ELR (cell line): ENCODE measurements at places on chromosomes 11 and 22.

DNA sequence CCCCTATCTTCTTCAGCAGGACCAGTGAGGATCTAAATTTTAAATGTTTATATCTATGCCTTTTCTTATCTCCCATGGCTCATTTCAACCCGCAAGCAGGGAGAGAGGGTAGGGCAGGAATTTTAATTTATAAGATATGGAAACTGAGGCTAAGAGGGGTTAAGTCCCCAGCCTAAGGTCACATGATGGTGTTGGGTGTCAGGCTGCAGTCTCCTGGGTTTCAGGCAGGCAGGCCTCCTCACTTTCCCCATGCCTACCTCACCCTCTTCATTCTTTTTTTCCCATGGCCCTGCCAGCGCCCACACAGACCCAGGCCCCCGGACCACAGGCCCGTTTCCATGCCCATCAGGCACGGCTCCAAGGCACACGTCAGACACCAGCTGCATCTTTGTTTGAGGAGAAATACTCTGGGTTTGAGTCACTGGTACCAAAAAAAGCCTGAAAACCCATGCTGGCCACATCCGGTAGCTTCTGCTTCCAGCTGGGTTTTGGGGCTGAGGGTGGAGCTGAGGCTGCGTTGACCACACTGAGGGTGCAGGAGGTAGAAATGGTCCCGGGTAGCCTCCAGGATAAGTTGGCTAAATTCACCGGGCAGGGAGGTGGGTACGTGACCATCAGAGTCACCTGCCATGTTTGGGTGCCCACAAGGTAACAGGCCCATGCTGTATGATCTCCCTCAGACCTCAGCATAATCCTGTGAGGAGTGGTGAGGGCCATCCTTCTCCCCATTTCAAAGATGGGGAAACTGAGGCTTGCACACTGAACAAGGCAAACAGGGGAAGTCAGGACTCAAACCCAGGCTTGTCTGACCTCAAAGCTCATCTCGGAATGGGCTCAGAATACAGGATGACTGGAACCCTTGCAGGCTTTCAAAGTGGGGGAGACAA is 7.5 kb downstream of the CRYBB1 start:
- DNase-seq: peak; percentile 92

- DNase-seq: peak; percentile 46
Measured at GRCh38 chr11:62324731-62325556, 12.3 kb upstream of the ASRGL1 start.

DNA sequence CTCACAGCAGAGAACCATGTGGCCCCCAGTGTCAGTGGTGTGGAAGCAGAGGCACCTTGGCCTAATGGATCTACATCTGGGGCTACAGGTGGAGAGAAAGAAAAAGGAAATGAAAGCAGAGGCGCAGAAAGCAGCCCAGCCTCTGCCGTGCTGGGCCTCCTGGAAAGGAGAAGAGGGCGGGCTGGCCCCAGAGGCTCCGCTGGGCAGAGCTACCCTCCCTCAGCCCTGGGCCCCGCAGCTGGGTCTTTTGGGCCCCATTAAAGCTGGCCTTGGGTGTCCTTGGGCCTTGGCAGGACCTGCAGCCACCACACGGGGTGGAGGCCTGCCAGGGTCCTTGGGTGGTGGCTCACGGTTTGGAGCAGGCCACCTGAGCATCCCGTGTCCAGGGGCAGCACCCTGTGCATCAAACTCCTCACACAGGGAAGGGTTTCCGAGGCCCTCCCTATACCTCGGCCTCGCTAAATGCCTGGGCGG is 31.6 kb upstream of the GAL start:
- DNase-seq: no peak

DNA sequence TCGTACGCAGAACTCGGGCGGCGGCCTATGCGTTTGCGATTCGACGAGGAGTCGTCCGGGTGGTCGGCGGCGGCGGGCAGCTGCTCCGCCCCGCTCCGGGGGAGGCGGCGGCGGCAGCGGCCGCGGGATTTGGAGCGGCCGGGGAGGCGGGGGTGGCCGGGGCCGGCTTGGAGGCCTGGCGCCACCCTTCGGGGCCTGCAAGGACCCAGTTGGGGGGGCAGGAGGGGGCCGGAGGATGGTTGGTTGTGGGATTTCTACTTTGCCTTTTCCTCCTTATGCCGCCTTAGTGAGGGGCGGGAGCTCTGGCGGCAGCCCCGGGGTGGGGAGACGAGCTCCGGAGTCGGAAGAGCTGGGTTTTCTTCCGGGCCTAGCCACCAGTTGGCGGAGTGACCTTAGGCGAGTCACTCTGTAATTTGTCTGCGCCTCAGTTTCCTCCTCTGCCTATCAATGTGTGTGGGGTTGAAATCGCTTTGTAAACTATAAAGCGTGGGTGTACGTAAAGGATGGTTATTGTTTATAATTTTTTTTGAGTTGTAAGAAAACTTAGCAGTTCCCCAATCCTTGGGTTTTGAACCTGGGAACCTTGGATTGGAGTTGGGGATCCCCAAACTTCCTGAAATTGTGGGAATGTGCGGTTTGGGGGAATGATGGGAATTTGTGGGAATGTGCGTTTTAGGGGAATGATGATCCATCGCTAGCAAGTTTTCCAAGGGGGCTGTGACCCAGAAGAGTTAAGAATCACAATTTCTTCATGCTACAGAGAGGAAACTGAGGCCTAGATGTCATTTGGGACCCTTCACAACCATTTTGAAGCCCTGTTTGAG is 679 bp downstream of the TUG1 start:
- DNase-seq: peak; percentile 59

DNA sequence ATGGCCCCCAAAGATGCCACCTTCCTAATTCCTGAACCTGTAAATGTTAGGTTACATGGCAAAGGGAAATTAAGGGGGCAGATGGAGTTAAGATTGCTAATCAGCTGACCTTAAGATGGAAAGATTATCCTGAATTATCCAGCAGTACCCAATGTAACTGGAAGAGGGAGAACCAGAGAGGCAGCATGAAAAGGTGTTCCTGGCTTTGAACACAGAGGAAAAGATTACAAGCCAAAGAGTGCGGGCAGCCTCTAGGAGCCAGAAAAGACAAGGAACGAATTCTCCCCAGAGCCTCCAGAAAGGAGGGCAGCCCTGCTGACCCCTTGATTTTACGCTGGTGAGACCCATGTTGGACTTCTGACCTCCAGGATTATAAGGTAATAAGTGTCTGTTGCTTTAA is 15.1 kb upstream of the THRSP start:
- no peak for DNase-seq

- DNase-seq: no peak
Measured at GRCh38 chr22:16824716-16825687, at the start of gene XKR3. Gene XKR3 (minus strand): TSS chr22:16825411. CDS start chr22:16808073, 17,338 bp downstream.

DNA sequence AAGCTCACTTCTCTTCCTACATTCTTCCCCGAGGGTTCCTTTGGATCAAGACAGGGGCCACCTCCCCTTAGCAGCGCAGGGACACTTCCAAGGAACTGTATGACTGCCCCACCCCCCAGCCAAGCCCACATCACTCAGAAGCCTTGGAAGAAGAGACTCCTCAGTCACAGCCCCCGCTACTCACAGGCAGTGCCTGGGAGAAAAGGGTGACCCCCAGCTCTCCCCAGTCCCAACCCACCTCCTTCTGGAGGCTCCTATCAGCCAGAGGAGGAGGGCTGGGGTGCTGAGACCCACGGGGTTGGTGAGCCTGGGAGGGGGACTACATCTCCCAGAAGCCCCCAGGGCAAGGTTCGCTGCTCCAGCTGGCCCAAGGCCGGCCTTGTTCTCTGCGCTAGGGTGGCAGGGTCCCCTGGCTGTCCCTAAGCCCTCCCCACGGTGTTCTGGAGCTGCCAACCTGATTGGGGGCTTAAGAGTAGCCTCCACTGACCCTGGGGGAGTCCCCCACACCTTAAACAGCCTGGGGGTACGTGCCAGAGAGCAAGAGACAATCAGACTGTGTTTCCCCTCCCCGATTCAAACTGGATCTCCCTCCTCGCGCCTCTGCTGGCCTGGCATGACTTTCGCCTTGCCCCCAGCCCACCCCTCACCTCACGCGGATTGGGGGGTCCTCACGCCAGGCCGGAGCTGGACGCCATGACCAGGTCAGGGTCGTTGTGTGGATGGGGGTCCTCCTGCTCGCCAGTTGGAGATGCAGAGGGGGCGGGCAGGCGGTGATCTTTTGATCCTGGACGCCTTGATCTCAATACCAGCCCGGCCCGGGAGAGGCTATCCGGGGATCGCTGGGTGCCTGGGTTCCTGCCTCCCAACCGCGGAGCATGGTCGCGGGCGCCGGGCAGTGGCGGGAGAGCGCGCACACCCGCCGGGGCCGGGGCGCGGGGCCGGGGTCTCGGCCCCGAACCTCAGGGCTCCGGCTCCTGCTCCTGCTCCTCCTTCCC is 838 bp downstream of the BCL9L start:
- peak; percentile 63 for DNase-seq

DNA sequence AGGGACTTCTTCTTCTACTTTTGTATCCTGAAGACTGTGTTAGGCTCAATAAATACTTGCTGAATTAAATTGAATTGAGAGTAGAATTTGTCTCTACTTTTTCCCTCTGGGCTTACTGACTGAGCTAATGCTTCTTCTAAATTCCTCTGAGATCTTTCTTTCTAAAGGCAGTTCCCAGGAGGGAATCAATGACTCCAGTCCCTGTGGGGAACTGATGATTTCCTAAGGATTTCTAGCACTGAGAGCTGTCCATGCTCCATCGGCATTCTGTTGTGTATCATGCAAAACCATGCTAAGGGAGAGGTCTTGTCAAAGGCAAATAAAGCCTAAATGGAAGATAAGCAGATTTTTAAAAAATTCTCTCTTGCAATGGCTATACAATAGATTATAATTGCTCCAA is 148.8 kb upstream of the KIRREL3 start:
- no peak for DNase-seq

GRCh38 chr22:47163481-47163855 is 401.0 kb downstream of the TBC1D22A start:
- DNase-seq: no peak

GRCh38 chr11:65782816-65783228 is 2.0 kb upstream of the AP5B1 start:
- no peak for DNase-seq

GRCh38 chr22:18008136-18008535 is 16.2 kb downstream of the MICAL3 start:
- no peak for DNase-seq
